AG10803 (cell line): ENCODE measurements at places on chromosomes 2 and 18.

- DNase-seq = no peak
Measured at GRCh38 chr2:37267685-37268084, 36.2 kb downstream of the NDUFAF7 start.

DNA sequence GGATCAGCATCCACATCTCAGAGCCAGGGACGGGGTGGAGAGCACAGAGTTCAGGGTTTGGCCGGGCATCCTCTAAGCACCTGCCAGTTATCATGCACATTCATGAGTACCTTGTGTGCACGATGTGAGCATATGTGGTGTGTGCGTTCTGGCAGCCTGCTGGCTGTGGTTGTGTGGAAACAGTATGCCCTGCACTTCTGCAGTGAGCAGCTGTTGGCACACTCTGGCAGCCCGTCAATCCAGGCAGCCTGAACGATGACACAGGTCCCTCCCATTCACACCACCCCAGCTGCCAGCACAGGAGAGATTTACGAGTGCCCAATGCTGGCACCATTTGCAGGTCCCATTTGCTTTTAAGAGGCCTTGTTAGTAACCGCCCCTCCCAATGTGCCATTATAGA lies 74.2 kb downstream of the CD8B2 start:
- no peak for DNase-seq

- DNase-seq = no peak
Measured at GRCh38 chr2:195488567-195488966, 168.5 kb upstream of the SLC39A10 start.

- no peak for DNase-seq
Measured at GRCh38 chr18:52813635-52814416, 473.8 kb downstream of the DCC start.

DNA sequence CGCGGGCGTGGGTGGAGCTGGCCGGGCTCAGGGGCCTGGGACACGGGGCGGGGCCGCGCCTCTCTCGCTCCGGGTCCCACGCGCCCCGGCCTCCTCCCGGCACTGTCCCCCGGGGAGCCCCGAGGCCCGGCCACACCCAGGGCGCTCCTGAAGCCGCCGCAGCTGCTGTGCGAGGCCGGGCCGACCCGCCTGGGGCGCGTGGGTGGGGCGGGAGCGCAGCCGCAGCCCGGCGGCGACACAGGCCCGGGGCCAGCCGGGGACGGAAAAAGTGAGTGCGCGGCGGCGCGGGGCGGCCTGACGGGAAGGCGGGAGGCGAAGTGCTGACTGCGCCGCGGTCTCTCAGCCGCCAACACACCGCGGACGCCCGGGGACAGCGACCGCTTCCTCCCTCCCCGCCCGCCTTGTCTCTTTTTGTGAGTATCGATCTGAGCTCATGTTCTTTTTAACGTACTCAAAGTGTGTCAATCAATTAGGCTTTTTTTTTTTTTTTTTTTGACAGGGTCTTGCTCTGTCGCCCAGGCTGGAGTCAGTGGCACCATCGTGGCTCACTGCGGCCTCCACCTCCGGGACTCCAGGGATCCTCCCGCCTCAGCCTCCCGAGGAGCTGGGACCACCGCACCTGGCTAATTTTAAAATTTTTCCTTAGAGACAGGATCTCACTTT lies 14.5 kb downstream of the PDCD1 start:
- DNase-seq = peak; percentile 26

DNA sequence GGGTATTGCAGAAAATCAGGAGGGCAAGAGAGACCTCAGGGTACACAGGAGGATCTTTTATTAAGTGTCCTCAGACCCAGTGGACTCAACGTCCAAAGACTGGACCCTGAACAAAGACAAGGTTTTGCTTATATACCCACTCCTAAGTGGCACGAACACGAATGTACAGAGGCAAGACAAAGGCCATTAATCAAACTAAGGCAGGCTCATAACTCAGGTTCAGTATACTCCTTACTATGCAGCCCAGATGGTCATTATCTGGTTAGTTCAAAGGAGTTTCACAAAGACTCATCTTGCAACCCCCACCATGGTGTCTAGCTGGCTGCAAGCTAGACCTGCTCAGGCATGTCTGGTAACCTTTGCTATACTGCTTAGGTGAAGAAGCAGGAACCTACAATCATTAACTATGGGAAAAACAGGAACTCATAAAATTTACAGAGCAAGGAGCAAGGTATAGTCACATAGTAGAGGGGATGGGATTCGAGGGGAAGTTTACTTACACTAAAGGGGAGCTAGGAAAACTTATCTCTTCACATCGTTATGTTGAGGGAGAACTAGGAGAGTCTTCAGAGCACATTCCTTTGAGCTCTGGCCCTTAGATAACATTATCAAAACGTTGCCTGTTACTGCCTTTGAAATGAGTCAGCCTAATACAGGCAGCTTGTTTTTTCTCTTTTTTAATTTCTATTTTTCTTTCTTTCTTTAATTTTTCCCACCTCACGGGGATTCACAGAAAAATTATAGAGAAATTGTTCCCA lies 33.9 kb downstream of the SLC4A3 start:
- no peak for DNase-seq

- DNase-seq = no peak
Measured at GRCh38 chr2:205565142-205565522, 117.2 kb upstream of the NRP2 start.

DNA sequence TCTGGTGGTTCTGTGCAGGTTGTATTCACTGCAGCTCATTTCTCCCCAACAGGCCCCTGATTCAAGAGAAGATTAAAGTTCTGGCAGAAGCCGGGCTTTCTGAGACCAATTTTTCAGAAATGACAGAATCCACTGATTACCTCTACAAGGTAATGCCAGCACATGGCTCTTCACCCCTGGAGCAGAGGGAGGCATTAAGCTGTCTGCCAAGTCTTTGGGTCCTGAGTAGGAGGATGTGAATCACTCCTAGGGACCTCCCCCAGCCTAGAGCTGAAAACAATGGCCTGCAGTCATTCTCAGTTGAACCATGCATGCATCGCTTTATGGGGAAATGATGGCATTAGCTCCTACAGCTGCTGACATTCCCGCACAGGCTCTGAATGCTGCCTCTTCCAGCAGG lies 20.5 kb upstream of the RPL37A start:
- peak; percentile 43 for DNase-seq

- DNase-seq = no peak
Measured at GRCh38 chr2:113061241-113061640, 2.2 kb downstream of the IL36RN start.

DNA sequence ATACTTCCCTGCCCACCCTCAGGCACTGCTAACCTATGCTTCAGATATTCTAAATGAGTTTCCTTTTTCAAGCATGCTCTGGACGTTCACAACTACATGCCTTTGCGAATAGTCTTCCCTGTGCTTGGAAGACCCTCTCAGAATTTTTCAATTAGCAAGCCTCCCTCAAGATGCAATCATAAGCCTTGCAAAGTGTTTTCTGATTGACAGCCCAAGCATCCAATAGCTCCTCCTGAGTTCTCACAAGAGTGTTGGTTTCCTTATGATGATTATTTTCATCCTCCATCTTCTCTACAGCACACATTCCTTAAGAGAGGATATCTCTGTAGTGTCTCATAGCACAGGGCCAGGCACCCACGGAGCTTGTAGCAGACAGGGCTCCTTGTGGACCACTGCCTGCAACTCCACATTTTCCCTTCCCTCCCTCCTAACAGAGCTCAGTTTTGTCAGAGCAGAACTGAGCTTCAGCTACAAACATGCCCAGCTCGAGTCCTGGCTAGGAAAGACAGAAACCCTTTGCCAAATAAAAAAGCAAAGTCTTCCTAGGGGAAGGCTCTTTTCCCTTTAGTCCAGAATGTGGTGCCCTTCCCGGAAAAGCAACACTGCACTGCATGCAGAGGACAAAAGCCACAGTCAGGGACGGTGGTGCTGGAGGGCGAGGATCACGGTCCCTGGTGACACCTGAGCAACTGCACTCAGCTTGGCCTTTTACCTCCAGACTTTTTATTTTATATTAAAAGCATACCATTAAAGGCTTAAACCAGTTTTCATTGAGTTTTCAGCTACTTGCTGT lies 819.8 kb upstream of the ID2 start:
- DNase-seq = no peak

- DNase-seq = no peak
Measured at GRCh38 chr2:196685792-196686191, 46.3 kb downstream of the CCDC150 start.

DNA sequence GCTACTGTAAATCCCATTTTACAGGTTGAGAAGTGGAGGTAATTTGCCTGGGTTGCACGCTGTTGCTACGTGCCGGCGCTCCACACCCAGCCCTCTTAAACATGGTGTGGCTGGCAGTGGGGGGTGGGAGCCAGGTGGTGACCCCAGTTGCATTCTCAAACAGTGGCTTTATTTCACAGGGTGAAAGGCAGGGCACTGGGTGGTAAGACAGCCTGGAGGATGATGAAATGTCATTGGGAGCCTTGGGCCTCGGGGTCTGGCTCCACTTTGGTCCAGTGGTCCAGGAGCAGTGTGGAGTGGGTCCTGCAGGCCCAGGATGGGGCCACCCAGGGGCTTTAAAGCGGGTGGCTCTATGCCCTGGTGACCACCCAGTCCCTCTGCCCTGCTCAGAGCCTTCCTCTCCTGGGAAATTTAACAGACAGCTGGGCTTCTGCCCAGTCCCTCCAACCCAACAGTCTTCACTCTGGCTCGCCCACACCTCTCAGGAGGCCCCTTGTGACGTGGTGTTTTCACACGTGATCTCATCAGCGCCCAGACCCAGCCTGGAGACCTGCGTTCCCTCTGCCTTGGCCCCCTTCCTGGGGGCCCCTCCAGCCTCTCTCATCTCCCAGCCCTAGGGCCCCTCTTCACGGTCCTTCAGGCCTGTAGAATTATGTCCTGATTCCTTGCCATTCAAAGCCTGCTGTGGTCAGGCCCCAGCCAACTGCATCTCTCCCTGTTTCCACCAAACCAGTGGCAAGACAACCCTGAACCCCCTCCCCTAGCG lies 92.5 kb downstream of the INHBB start:
- no peak for DNase-seq

- no peak for DNase-seq
Measured at GRCh38 chr18:13661051-13661778, 65.1 kb downstream of the FAM210A start.

DNA sequence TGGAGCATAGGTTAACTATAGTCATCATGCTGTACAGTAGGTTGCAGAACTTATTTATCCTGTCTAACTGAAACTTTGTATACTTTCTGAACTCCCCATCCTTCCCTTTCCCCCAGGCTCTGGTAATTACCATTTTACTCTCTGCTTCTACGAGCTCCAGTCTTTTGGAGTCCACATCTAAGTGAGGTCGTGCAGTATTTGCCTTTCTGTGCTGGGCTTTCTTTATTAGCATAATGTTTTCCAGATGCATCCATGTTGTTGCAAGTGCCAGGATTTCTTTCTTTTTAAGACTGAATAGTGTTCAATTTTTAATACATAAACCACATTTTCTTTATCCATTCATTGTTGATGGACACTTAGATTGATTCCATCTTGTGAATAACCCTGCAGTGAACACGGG lies 464.1 kb downstream of the TGIF1 start:
- no peak for DNase-seq

DNA sequence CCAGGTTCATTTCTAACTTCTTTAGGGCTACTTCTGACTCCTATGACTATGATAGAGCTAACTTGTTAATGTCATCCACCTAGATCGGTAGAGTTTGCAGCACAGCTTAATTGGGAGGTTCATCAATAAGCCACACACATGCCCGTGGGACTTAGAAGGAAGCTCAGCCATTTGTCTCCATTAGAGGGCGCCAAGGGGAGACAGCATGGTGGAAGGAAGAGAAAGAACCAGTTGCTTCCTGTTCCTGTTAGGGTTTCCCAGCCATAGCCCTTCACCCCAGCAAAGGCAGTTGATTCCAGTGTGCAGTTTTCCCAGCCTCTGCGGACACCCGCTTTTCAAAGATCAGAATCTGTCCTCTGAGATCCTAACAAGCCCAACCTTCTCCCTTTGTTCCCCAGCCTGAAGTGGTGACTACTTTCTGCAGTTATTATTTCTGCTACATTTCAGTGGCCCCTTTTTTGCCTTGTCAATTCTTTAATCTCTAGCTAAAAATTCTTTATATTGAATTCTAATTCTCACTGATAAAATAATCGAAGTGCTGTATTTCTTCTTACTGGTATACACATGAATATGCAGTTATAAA lies 30.3 kb downstream of the MAIP1 start:
- peak; percentile 72 for DNase-seq

DNA sequence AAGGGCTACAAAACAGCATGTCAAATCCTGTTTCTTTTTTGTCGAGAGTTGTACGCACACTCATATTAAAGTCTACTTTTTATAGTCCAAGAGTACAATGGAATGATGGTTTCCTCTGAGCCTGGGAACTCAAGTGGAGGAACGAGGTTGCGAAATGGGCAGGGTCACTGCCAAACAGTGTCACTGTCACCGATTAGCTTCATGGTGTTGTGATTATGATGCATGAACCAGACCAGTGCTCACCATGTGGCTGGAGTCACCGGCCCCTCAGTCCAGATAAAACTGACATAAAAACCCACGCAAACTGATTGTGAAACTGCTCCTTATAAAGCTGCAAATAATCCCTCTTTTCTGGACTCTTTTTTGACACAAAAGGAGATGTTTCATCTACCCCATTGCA lies 122.0 kb downstream of the COPS8 start:
- DNase-seq = peak; percentile 96

DNA sequence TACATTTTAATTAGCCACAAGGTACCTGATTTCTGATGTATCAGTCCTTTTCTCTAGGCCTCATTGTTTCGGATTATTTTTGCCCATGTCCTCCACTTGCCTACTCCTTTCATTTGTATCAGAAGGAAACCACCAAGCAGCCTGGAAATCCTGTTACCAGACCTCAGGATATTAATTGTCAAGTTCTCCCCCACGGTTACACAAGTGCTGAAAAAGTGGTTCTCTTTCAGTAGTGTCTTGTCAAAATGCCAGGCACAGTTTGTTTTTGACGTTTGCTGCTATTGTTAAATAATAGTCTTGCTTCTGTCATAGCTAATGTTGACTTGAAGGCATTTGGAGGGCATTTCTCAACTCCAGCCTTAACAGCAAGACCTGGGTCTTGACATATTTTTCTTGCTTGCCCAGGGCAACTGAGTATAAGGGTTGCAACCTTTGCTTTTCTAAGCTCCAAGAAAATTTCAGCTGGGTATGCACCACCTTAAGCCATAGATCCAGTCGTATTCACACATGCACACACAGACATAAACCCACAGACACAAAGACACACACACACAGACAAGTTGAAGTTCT lies 31.0 kb downstream of the INSIG2 start:
- peak; percentile 55 for DNase-seq

DNA sequence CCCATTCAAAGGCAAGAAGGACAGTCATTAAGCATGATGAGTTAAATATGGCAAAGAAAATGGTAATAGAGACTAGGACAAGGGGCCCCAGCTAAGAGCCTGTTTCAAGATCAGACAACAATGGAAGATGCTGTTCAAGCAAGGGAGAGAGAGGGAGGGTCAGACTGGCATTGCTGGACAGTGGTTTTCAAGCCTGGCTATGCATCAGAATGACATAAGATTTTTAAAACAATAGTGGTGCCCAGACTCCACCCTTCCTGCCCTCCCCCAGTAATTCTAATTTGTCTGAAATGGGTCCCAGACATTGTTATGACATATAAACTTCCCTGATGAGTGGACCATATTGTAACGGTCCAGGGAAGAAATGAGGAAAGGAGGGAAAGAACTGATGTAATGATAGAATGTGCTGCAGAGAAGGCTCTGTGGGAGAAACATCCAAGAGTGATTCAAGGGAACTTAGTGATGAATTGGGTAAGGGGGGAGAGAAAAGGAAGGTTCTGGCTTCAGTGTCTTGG lies 112.9 kb upstream of the TRIB2 start:
- no peak for DNase-seq

GRCh38 chr2:48482769-48483168 lies 47.2 kb upstream of the STON1 start:
- DNase-seq = no peak

GRCh38 chr2:186746584-186746983 lies 52.7 kb downstream of the FAM171B start:
- no peak for DNase-seq

GRCh38 chr2:72744049-72744448 lies 81.8 kb downstream of the EXOC6B start:
- peak; percentile 57 for DNase-seq
